ENCODE measurements at places on chromosomes 16 and 17.

- no peak for DNase-seq
Measured at GRCh38 chr16:31473264-31473984, 1.5 kb downstream of the TGFB1I1 start.

GRCh38 chr16:46573008-46573833 is 48.0 kb downstream of the SHCBP1 start:
- DNase-seq, result no peak

DNA sequence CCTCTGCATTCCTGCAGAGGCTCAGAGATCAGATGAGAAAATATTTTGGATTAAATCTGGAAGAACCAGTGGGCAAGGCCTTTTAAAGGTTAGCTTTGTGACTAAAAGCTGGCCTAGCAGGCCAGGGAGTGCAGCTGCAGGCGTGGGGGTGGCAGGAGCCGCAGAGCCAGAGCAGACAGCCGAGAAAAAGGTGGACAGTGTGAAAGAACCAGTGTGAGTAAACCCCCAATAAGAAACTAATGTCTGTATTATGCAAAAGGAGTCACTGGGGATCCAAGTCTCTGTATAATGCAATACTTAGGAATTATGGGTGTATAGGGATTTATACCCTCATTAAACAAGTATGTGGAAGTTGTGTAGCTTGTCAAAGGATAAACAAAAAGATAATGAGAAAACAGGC is 21.4 kb upstream of the SPACA3 start:
- DNase-seq, result no peak

GRCh38 chr16:70255574-70255973 is 3.8 kb upstream of the EXOSC6 start:
- DNase-seq, result no peak

DNA sequence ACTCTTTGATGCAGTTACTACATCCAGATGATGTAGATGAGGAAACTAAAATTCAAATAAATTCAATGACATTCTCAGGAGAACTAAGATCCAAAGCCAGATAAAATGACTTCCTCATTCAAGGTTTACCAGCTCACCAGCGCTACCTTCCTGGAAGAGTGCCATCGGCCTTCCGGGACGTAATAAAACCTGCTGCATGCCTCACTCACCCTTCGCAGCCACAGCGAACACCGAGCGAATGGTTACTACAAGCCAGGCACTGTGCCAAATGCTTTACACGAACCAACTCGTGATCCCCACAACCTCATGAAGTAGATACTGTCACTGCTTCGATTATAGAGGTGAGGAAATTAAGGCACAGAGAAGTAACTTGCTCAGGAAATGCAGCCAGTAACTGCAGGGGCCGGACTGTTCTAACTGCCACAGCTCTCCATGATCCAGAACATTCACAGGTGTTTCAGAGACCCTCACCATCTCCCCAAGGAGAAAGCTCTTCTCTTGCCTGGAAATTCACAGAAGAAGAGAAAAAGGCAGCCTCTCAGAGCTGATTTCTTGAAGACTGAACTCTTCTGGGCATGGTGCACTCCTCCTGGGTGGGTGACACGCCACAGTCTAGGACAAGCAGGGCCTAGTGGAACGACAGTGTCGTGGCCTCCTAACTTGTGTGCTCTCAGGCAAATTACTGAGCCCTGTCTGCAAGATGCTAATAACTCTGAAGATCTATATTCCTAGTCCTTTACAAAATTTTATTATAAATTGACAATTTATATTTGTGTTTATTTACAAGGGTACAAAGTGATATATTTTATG is 46.8 kb downstream of the HIC1 start:
- peak; percentile 29 for DNase-seq

DNA sequence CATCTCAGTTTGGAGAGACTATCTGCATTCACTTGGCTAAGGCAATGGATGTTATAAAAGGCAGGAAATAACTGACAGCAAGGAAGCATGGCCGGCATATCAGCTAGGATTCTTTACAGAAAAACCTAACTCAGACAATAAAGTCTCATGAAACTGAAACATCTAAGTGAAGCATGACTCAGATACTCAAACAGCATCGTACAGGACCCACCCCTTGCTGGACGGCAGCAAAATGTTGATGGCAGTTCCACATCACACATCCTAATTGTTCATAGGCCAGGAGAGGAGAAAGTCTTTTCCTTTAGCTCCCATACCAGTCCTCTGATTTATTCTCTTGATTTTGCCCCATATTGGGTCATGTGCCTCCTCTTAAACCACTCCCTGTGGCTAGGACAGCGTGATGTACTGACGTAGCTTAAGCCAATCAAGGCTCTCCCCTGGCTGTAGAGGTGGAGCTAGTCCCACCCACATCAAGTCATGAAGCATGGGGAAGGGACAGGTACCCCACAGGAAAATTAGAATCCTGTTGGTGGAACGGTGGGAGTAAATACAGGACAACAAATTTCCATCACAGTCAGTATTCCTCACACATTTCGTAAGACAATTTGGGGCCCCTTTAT is 178.9 kb downstream of the IRX3 start:
- no peak for DNase-seq

DNA sequence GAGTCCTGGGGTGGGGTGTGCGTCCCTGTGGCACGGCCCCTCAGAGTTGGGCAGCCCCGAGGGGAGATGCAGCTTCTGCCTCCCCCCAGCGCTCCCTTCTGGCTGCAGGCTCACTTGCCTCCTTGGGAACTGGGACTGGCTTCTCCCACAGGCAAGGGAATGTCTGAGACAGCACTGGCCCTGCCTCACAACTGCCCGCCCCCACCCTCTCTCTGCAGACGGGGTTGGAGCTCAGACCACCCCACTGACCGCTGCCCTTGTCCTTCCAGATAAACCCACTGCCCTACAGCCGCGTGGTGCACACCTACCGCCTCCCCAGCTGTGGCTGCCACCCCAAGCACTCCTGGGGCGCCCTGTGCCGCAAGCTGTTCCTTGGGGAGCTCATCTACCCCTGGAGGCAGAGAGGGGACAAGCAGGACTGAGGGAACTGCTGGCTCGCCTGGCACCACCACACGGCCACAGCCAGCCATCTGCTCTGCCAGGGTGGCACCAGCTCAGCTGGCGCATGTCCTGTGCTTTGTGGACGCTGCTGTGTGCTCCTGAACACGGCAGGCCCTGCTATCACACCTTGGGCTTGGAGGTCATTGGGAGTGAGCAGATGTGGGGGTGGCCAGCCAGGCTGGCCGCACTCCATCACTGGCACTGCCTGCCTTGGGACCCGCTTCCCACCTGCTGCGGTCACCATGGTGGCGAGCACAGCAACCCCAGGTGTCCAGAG is 7.1 kb upstream of the RAB40C start:
- no peak for DNase-seq

DNA sequence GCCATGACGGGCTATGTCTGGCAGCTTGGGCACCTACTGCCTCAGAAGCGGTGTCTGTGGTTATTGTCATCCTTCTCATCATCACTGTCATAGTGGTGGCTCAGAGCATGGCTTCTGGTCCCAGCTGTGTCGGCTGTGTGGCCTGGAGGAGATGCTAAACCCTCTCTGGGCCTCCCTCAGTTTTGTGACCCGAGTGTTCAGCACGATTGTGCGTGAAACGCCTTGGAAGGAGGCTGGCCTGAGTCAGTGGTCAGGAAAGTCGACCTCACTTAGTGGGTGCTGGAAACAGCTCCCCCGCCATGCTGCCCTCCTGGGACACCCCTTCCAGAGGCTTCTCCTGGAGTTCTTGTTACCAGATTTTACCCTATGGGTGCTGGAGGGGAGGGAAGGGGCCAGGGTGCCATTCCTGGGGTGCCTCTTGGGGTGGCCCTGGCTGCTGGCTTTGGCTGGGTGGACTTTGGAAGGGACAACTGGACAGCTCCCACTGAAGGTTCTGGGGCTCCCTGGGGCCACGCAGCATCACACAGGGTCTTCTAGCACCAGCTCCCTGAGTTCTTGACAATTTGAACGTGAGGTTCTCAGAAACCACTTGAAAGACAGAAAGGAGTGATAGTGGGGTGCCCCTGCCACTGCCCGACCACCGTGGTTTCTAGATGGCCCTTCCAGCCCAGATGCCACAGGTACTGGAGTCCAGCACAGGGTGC is 226.5 kb upstream of the GSE1 start:
- no peak for DNase-seq

- DNase-seq, result no peak
Measured at GRCh38 chr17:44501866-44502375, 1.3 kb downstream of the GPATCH8 start.

GRCh38 chr17:78202666-78203065 is 11.4 kb upstream of the BIRC5 start:
- DNase-seq, result no peak

- no peak for DNase-seq
Measured at GRCh38 chr17:80770881-80771611, 220.6 kb upstream of the CHMP6 start.

DNA sequence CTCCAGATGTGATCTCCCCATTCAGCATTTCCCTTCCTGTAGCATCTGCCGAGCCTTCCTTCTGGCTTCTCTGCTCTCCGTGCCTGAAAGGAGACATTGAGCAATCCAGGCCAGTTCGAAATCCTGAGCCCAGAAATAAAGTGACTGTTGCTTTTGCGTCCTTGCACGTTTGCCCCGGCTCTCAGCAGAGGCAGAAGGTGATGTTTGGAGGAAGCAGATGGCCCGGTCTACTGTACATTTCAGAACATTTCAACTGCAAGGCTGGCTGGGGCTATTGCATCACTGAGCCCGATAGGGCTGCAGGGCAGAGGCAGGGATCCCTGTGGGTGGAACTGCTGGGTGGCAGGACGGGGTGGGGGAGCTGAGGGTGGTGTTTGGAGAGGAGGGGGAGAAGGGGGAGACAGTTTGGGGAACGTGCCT is 29.4 kb downstream of the IRF8 start:
- no peak for DNase-seq

- no peak for DNase-seq
Measured at GRCh38 chr16:57756424-57757325, 21.1 kb downstream of the KATNB1 start.

DNA sequence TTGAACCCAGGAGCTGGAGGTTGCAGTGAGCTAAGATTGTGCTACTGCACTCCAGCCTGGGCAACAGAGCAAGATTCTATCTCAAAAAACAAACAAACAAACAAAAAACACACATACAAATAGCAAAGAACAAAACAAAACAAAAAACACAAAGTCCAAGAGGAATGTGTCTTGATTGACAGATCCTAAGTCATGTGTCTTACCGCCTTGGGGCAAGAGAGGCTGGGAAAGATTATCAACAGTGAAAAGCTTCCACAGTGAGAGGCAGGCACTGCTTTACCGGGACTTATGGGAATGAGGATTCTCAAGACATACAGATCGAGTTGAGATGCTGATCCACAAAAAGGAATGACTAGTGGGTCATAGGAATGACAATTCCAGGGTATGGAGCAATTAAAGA is 62.7 kb upstream of the GAS7 start:
- DNase-seq, result no peak

DNA sequence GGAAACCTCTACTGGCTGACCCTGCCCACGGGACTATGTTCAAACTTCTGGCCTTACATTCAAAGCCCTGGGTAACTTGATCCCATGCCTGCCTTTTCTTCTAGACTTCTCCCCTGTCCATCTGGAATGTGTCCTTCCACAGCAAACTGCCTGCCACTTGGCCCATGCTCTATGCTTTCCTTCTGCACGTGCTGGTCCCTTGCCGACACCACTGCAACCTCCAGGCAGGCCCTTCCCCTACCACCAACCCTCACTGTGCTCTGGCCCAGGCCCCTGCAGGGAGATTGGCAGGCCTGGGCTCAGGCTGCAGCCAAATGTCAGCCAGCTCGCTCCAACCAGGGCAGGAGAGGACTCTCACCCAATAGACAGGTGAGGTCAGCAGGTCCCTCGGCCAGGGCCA is 11.0 kb downstream of the HSD11B2 start:
- DNase-seq, result no peak

DNA sequence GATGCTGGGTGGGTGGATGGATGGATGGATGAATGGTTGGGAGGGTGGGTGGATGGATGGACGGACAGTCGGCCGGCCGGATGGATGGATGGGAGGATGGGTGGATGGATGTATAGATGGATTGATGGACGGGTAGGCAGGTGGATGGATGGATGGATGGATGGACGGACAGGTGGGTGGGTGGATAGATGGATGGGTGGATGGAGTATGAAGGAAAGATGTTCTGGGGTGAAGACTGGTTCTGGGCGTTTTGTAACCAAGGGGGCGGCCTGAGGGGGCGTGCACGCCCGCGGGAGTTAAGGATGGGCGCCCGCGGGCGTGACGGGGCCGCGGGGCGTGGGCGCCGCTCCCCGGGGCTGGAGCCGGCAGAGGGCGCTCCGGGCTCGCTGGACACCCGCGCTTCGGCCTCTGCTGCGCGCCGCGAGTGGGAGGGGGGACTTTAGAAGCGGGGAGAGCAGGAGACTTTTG is at the start of gene NECAB2:
Gene NECAB2, plus strand, starts transcription at position 407 of the 468 bp plus-strand sequence. CDS start 405 bp downstream, outside the sequence.
- DNase-seq, result no peak

DNA sequence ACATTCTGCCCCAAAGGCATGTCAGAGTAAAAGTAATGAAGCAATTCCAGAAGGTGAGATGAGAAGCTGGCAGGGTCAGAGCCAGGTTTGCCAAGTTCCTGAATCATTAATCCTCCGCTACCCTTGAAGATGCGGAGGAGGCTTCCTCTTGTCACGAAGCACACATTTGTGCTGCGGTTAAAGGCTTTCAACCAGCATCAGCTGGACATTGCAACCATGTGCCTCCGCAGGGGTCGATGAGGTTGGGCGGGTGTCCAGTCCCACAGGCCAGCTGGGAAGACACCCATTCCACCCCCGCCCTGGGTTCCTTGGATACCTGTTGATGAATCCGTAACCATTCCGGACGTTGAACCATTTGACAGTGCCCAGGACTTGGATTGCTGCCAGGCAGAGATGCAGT is 1.3 kb downstream of the YBX2 start:
- DNase-seq, result no peak

- DNase-seq, result no peak
Measured at GRCh38 chr17:34082404-34082803, 172.7 kb upstream of the CCL2 start.

DNA sequence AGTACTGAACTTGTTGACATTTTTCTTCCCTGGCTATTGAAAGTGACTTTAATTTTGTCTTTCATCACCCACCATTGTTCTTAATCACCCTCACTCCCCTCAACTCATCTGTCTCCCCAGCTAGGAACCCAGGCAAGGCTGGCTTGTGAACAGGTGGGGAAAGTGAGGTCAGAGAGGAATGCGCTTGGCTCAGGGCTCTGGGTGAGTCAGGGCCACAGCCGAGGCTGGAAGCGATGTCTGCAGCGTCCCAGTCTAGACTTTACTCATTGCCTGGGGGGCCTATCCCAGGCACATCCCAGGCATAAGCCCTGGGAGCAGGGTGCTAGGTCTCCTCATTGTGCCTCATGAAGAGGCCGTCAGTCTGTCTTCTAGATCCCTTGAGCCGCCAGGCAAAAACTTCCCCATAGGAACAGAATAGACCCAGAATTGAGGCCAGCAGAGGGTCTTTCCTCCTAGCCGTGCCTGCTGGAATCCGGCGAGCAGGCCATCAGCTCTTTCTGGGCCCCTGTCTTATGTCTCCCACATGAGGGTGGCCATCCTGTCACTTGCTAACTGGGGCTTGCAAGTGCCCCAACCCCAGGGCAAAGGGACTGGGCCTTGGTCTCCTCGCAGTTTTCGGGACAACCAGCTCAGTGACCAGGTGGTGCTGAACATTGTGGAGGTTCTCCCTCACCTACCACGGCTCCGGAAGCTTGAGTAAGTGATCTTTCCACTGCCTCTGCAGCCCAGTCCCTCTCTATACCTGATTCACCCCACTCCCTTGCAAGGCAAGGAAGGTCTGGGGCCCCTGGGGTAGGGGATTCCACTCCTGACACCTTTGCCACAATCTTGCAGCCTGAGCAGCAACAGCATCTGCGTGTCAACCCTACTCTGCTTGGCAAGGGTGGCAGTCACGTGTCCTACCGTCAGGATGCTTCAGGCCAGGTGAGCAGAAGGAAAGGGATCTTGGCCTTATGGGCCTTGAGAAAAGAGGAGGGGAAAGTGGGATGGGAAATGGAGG is 40.1 kb downstream of the NLRC5 start:
- no peak for DNase-seq
